ENCODE measurements at places on chromosomes 2 and 18. TPM values are rescaled to one million over a fixed set of nuclear protein-coding genes. Genes with fewer than 3 reads are reported as not detected.

LIPG gene
- 4.8 TPM for polyA plus RNA-seq

DNA sequence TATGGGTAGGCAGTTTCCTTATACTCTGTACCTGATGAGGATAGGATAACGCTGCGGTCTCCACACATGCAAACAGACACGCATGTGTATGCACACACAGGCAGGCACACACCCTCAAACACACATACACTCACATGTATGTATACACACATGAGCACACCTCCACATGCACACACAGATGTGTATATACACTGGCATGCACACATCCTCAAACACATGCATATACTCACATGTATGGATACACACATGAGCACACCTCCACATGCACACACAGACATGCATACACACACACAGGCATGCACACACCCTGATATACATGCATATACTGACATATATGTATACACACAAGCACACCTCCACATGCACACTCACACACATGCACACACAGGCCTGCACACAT, 267.8 kb upstream of the HDAC4 start:
- DNase-seq: no peak

ALKAL2 gene
- polyA plus RNA-seq: 8.0 TPM

DNA sequence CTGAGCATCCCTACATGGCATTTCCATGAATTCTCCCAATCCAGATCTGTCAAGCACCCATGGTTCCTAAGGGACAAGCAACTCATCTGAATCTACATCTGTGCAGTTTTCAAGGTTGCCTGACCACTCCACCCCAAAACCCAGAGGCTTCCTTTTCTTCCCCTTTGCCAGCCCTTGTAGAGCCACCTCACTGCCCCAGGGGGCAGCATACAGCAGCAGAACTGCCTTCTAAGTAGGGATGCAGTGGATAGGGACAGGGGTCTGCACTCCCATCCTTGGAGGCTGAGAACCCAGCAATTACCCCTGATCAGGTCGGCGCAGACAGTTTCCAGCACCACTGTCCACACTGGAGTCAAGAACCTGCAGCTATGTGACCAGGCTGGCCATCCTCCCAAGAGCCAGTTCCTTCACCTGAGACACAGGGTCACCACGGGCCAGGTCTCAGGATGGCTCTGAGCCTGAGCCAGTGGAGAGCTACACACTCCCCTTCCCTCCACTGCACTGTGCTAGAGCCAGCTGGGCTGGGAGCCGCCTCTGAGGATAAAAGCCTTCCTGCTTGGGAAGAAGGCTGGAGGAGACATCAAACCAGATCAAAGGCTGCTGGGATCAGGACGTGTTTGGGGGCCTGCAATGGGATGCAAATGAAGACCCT, 283.1 kb downstream of the CELF4 start:
- no peak for DNase-seq

- no peak for DNase-seq
Measured at GRCh38 chr2:226352941-226353560, 446.6 kb downstream of the IRS1 start.

- DNase-seq: no peak
Measured at GRCh38 chr2:174844295-174844708, 80.0 kb upstream of the CHRNA1 start.

- DNase-seq: no peak
Measured at GRCh38 chr2:232375164-232375563, 3.4 kb upstream of the ALPP start.

GRCh38 chr2:20167356-20167755, 57.6 kb downstream of the SDC1 start:
- no peak for DNase-seq

DNA sequence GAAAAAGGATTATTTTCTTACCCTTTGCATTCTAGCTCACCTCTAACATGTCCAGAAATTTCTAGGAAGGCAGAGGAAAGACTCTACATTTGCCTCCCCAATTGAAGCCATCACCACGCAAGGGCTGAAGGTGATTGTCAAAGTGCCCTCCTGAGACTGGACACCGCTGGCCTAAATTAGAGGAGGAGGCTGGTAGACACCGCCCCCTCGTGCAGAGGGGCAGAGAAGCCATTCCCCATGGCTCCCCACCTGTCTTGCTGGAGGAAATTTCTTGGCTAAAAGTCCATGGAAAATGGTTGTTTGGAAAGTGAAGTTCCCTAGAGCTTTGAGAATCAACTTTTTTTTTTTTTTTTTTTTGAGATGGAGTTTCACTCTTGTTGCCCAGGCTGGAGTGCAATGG, 31.3 kb upstream of the CREB1 start:
- DNase-seq: no peak

KDM3A gene
- polyA plus RNA-seq: 10.9 TPM

GRCh38 chr2:183000846-183001245, 37.4 kb downstream of the NCKAP1 start:
- DNase-seq: peak; percentile 52

- no peak for DNase-seq
Measured at GRCh38 chr2:146850746-146851145, 994.1 kb upstream of the ACVR2A start.

GRCh38 chr18:7950380-7951136, 383.4 kb downstream of the PTPRM start:
- DNase-seq: no peak

DNA sequence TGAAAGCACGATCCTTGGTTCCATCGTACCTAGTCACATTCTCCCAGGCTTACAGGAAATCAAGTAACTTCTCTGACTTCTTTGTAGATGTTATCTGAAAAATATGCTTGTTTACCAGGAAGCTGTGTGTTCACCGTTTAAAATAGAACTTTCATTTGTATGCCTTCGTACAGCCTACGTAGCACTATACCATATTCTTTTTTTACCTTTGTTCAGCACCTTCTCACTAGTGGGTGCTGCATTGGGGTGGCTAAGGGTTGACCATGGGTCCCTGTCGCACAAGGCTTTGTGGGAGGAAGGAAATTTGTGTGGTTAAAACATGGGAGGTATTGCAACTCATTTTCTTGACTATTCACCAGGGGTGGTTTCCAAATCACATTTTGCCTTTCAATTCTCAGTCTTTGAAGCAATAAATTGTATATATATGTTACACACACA, 16.6 kb downstream of the MALT1 start:
- no peak for DNase-seq

- DNase-seq: no peak
Measured at GRCh38 chr2:224038830-224039079, 331 bp downstream of the SERPINE2 start.

UGT1A4 gene
- 0.84 TPM for polyA plus RNA-seq

DNA sequence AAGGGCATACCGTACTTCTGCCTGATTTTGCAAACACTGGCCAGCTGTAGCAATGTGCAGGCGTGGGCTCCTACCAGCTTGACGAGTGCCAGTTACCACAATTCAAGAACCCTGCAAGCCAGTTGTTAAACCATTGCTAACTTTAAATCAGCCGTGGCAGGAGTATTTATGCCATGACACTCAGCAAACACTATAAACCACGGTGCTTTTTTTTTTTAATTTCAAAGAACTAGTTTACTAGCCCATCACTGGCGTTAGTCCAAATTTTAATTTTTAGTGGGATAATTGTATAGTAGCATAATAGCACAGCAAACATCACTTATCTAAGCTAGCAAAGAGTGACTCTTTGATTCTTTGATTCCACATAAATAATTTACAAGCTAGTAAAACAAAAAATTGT, 111.1 kb downstream of the COL4A4 start:
- DNase-seq: no peak

DNA sequence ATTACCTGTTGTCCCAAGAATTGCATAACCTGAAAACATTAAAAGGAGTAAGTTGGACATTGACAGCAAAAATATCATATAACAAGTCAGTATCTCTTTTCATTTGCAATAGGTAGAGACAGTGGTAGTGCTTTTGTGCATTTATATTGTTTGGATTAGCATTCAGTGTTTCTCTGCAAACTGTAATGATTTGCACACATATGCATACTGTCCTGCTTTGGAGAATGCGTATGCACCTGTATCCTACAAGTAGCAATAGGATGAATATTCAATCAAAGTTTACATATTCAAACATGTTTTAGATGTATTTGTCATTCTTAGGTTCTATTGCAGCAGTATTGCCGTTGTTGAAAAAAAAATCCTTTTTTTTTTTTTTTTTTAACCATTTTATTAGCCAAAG, 201.9 kb downstream of the ZNF407 start:
- DNase-seq: no peak

- no peak for DNase-seq
Measured at GRCh38 chr2:72109291-72109690, 38.4 kb downstream of the CYP26B1 start.

KRTCAP3 gene
- polyA plus RNA-seq: 17.2 TPM

- peak; percentile 81 for DNase-seq
Measured at GRCh38 chr2:32937602-32938448, 8.9 kb upstream of the LTBP1 start.

CHRNG gene
- polyA plus RNA-seq: not detected

- DNase-seq: peak; percentile 87
Measured at GRCh38 chr18:12659904-12660605, 2.1 kb upstream of the SPIRE1 start.

GRCh38 chr2:104871972-104872865, 18.3 kb downstream of the POU3F3 start:
- peak; percentile 69 for DNase-seq

GRCh38 chr18:43588838-43589237, 311.5 kb upstream of the SYT4 start:
- no peak for DNase-seq

DNA sequence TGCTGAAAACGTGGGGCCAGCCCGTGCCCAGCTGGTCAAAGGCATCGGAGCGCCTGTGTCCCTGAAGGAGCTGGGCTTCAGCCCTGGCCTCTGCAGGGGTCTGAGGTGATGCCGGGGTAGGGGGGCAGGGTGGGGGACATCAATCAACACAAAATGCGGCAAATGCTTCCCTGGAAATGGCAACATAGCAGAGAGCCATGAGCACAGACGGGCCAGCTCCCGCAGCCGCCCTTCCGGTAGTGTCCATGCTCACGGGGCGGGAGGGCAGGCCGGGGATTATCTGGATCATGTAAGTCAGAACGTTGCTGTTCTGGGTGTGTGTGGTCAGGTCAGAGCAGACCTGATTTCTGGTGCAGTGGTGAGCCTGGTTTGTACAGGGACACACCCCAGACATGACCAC, 56.5 kb upstream of the TWIST2 start:
- no peak for DNase-seq

GRCh38 chr18:49071778-49072177, 121.0 kb upstream of the SMAD7 start:
- no peak for DNase-seq

- DNase-seq: no peak
Measured at GRCh38 chr2:234450431-234451124, 46.3 kb downstream of the ARL4C start.

DNA sequence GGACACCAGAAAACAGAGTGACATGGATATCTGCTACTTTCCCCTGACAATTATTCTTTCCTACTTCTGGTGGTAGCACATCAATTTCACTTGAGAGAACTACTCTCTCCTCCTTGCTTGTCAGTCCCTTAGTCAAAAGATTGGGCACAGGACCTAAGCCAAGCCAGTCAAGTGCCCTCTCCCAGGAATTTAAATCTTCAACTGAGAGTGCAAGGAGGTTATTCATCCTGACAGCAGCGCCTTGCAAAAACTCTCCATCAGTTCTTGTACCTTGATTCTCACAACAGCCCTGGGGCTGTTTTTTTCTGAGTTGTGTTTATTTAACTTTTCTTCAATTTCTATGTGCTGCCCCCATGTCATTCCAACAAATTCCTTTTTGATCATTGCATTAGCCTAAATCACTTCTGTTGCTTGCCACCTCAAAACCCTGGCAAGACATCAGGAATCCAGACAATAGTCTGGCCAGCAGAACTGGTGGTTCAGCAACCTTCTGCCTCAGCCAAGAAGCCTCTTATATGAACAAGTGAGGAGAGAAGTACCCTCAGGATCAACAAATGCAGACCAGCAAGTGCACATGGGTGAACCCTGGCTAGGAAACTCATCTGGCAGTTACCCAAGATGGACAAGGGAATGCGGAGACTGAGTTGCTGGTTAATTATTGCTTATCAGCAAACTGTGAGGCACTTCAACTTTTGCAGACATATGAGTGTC, 19.4 kb downstream of the COL4A3 start:
- peak; percentile 32 for DNase-seq

- no peak for DNase-seq
Measured at GRCh38 chr2:197205585-197206215, 104.9 kb downstream of the ANKRD44 start.

ACVR1C gene
- 0.28 TPM for polyA plus RNA-seq

- DNase-seq: no peak
Measured at GRCh38 chr18:79429785-79430281, 34.1 kb downstream of the NFATC1 start.

ST8SIA5 gene
- 2.7 TPM for polyA plus RNA-seq

APCDD1 gene
- polyA plus RNA-seq: 2.8 TPM

- no peak for DNase-seq
Measured at GRCh38 chr2:199383021-199383420, 74.7 kb downstream of the SATB2 start.

GRCh38 chr2:196468394-196468793, 171.1 kb upstream of the CCDC150 start:
- no peak for DNase-seq

- DNase-seq: peak; percentile 82
Measured at GRCh38 chr2:237616734-237617586, 10.4 kb upstream of the LRRFIP1 start.

GRCh38 chr2:65019675-65020195, 30.5 kb downstream of the SLC1A4 start:
- DNase-seq: no peak

DNA sequence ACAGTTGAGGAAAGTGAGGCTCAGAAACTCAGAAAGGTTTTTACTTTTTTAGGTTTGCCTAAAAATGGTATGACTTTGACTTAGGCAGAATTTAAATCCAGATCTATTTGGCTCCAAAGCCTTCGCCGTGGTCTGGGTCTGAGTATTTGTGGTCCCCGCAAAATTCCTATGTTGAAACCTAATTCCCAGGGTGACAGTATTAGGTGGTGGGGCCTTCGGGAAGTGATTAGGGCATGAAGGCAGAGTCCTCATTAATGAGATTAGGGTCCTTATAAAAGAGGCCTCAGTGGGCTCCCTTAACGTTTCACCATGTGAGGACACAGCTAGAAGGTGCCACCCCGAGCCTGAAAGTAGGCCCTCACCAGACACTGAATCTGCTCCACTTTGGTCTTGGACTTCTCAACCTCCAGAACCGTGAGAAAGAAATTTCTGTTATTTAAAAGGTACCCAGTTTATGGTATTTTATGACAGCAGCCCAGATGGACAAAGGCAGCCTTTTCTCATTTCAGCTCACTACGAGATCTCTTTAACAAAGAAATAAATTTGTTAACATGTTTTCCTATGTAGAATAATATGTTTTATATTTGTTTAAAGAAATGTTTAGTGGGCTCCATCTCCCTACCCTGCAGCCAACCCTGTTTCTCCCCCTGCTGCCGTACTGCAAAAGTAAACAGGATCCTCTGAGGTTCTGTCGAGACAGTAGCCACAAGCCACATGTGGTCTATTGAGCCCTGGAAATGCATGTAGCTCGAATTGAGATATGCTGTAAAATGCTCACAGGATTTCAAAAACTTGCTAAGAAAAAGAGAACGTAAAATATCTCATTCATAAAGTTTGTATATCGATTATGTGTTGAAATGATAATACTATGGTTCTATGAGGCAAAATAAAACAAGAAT, 80.6 kb downstream of the MOGAT1 start:
- DNase-seq: no peak

GRCh38 chr2:158395166-158395565, 61.4 kb downstream of the CCDC148 start:
- DNase-seq: peak; percentile 3

GRCh38 chr2:16661936-16662839, 3.4 kb downstream of the CYRIA start:
- DNase-seq: no peak

DPP10 gene
- polyA plus RNA-seq: 0.67 TPM

SERPINB12 gene
- not detected for polyA plus RNA-seq

TUBA3E gene
- not detected for polyA plus RNA-seq

Data from kidney (tissue), 22 donors.